ENCODE measurements at places on chromosomes 3 and 15.

GRCh38 chr15:100484443-100484842, 44.3 kb downstream of the CERS3 start:
- no peak for DNase-seq

DNA sequence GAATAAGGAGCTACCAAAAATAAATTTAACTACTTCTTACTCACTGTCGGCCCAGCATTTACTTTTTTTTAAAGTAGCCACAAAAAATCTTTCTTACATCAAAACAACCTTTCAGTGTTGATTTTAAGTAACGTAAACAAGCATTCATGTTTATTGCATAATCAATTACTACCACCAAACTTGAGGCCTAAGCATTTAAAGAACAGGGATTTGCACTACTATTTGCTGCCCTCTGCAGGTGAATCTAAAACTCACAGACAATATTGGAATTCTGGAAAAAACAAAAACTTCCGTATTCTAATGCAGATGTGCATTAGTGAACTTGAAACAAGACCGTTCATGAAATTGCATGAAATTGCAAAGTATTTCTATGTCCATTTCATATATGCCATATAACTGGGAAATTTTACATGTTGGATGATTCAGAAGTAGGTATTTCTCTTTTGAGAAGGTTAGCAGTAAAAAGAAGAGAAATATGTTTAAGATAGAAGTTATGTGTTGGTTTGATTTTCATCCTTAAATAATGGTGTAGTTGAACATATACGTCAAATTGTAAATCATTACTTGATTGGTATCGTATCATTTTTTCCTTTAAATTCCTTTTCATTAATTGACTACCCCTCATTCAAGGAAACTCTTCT, 55.6 kb downstream of the CGGBP1 start:
- no peak for DNase-seq

- DNase-seq: no peak
Observed at GRCh38 chr3:157542711-157543500, 39.7 kb upstream of the VEPH1 start.

GRCh38 chr3:54215521-54215920, 93.2 kb downstream of the CACNA2D3 start:
- DNase-seq: no peak

DNA sequence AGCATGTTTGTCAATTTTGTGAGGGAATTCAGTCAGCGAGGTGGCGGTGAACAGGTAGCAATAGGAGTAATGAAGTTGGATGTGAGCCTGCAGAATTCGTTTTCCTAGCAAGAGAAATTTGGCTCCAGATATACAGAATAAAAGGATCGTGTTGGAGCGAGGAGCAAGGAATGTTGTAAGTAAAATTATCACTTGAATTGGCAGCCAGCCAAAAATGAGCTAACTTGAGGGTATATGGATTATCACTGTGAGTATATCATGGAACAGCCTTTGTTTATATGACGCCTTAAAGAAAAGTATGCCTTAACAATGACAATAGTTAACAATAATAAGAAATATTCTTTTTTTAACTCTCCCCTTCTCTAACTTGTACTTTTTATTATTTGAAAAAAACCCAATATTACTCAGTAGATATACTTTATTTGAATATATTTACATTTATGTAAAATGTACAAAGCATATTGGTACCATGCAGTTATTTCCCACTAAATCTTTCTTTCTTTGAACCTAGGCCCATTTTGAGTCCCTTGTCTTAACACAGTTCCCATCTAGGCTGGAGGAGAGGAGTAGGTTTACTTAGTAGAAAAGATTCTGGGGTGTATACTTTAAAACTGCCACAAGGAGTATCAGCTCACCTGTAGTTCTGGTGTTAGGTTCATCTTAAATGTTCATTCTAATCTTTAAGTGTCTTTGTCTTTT, 29.3 kb downstream of the EPHA6 start:
- DNase-seq: no peak

DNA sequence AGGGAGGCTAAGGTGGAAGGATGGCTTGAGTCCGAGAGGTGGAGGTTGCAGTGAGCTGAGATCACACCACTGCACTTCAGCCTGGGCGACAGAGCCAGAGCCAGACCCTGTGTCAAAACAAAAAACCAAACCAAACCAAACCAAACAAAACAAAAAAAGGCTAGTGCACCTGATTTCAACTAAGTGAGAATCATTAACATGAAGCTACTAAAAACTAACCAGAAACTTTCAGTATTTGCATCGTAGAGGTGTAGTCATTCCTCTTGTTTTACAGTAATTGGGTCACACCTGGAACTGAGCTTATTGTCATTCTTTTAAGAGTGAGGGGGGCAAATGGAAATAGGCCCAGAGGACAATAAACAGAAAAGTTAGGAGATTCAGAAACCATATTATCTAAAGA, 58.5 kb downstream of the ST6GAL1 start:
- DNase-seq: no peak

GRCh38 chr15:65081270-65081669, 4.7 kb downstream of the KBTBD13 start:
- DNase-seq: no peak

GRCh38 chr3:38173834-38174418, 8.6 kb downstream of the OXSR1 start:
- no peak for DNase-seq

DNA sequence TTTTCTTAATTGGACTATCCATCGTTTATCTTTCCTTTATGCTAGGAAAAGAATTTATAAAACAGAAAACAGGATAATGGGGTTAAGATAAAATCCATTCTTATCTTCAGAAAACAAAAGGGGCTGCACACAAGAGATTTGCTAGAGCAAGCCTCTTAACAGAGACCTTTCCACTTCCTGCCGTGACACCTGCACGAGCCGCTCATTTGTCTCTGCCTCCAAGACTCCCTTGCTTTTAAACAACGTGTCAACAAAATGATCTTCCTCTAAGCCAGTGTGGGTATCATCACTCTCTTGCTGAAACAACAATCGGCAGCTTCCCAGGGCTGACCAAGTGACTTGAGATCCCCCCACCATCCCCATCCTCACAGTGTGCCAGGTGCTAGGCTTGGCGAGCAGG, 33.1 kb downstream of the GABRB3 start:
- no peak for DNase-seq

DNA sequence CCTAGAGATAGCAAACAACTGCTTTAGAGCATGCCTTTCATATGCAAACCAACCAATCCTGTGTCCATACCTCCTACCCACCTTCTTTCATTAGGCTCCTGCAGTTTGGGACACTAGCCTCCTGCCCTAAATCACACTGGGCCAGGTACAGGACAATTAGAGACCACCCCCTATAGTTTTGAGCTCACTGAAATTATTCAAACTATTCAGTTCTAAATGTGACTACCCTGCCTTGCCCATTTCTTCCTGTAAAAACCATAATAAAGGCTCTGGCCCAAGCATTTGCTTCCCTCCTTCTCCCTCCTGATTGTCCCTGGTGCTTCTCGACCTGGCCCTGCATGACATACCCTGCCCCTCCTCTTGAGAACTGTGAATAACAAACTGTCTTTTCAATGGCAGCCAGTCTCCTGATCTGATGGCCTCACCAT, 31.4 kb upstream of the LRIG1 start:
- DNase-seq: no peak

DNA sequence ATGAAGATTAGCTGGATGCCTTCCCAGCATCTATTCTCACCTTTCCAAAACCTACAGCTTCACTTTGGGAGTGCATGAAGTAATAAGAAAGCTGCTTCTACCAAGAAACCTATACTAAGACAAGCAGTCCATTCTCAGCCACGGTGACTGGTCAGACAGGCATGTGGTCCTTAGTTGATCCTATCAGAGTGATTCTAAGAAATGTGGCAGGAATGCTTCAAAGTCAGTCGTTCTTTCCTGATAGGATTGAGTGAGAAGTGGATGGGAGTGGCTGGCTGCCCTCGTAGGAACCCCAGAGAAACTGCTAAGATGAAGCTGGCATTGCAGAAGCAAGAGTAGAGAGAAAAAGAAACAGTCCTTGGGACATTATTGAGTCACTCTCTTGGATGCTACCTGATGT, 16.6 kb downstream of the FOXB1 start:
- DNase-seq: no peak

GRCh38 chr3:124492824-124493223, 237.4 kb upstream of the UMPS start:
- no peak for DNase-seq

- no peak for DNase-seq
Observed at GRCh38 chr3:194181612-194182529, 45.9 kb downstream of the HES1 start.

GRCh38 chr3:66466606-66467270, 34.1 kb downstream of the LRIG1 start:
- no peak for DNase-seq

DNA sequence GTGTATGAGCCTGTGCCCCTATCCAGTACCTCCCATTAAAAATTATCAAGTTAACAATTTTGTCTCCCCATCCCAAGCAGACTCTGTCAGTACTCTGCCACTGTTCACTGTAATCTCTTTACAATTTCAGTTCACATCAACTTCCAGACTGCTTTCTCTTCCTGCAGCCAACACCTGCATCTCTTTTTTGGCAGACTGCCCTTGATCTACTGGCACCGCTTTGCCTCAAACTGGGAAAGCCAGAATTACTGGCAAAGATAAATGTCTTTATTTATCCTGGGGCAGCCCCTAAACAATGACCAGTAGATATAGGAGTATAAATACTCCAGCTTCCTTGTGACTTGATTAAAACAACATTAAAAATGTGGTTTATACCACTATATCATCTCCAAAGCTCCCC, 494.1 kb downstream of the ZNF385D start:
- no peak for DNase-seq

DNA sequence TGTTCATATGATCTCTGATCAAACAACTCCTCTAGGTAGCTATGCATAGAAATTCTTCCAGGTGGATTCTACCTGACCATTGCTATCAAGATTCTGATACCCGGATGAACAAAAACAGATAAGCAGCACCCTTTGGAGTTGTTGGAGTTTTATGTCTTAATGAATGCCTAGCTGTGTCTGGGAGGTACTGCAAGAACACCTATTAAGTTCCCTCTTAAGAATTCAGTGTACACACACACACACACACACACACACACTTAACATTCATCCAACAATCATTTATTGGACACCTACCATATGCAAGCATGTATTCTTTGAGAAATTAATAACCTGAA, 58.1 kb upstream of the FNDC3B start:
- no peak for DNase-seq

GRCh38 chr3:117036259-117036799, 326.8 kb downstream of the TUSC7 start:
- no peak for DNase-seq

DNA sequence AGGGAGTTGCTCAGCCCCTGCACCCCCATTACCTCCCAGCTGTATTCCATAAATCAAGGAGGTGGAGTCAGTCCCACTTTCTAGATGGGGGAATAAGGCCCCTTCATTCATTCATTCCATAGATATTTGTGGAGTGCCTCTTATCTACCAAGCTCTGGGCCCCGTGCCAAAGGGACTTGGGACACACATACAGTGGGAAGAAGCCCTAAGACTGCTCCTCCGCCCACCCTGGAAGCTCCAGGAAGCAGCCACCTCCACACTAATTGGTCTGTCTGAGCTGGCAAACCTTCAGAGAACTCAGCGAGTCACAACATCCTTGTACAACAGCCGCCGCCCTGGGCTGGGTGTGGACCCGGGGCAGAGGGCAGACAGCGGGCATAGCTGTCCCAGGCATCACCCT, 6.4 kb downstream of the STRA6 start:
- no peak for DNase-seq

- DNase-seq: no peak
Observed at GRCh38 chr3:100089812-100090668, 24.3 kb downstream of the FILIP1L start.

DNA sequence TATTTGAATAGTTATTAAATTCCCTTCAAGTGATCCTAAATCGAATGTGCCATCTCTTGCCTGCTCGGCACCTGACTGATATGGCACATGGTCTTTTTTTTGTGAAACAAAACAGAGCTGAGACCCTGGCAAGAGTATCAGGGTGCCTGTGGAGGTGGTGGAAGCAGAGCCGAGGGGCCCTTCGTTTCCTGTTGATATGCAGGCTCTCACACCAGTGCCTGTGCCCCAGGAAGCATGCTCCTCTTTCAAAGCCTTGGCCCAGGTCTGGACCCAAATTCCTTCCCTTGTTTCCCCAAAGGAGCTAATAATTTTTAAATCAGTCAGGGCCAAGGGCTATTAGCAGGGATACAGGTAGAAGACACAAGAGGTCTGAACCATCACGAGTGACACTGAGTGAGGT, 21.5 kb upstream of the MRPS22 start:
- DNase-seq: no peak

- no peak for DNase-seq
Observed at GRCh38 chr15:74821091-74821789, 5.2 kb upstream of the CPLX3 start.

- DNase-seq: no peak
Observed at GRCh38 chr15:85329561-85330422, 50.6 kb upstream of the AKAP13 start.

DNA sequence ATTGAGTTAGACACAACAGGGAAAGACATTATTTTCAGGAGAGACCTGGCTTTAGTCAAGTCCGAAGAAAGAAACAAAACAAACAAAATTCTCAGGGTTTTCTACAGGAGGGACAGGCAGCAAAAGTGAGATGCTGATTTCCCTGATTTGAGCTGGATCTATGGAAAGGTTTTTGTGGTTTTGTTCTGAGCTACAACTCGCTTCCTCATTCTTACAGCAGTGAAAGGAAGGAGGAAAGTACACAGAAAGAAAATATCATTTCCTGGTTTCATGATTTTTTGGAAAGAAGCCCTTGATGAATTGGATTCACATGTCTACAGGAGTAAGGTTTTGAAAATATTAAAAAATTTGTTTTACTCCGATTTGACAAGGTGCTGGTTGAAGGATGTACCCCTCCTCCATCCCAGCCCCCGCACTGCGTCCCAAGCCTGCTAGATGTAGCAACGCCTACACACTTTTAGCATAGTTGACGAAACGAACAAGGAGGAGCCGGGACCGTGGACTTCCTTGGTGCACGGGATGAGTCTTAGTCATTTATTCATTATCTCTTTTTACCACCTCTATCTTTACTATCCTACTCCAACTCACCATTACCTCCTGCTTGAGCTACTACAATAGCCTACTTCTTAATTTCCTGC, 10.8 kb downstream of the PRICKLE2 start:
- no peak for DNase-seq

DNA sequence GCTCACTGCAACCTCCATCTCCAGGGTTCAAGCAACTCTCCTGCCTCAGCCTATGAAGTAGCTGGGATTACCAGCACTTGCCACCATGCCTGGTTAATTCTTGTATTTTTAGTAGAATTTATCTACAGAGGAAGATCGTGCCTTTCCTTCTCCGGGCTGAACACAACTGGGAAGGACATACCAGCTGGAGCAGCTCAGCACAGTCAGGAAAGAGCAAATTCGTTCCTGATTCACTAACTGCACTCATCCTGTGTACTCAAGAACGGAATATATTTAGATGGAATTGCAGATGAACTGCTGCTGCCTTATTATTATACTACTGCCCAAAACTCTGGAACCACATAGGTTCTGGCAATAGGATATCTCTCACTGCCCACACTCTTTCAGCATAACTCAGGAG, 27.1 kb upstream of the P4HTM start:
- no peak for DNase-seq

GRCh38 chr3:66604481-66604880, 103.7 kb upstream of the LRIG1 start:
- no peak for DNase-seq

GRCh38 chr15:41727143-41727542, 47.1 kb upstream of the MAPKBP1 start:
- DNase-seq: no peak

All from stimulated activated CD8-positive, alpha-beta memory T cell treated with anti-CD3 and anti-CD28 coated beads, Interleukin-15, amount 100 ng/mL, for 1 hour (primary cell).